Left cardiac atrium (tissue), 4 donors: ENCODE measurements at places on chromosomes 4 and X.

- DNase-seq, result no peak
Observed at GRCh38 chr4:78774417-78774816, 1.7 kb upstream of the BMP2K start.

- no peak for DNase-seq
Observed at GRCh38 chr4:189765301-189765700, 175.4 kb upstream of the FRG1 start.

DNA sequence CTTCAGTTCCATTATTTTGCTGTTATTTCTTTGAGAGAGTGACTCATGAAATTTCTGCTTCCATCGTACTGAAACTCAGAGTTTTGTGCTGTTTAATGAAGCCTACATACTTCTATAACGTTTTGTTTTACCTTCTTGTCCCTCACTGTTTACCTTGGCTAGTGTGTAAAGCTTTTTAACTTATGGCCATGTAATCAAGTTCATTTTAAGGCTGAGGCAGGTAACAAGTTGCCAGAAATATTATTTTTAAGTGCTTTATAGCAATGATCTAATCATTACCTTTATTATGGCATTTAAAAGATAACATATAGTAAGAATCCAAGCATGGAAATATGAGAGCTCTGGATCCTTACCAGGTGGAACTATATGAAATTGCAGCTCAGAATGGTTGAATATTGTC lies 102.3 kb upstream of the FAT1 start:
- no peak for DNase-seq

GRCh38 chr4:4349867-4350266 lies 37.0 kb upstream of the NSG1 start:
- no peak for DNase-seq

GRCh38 chr4:120777459-120777858 lies 145.1 kb downstream of the PRDM5 start:
- DNase-seq, result no peak

DNA sequence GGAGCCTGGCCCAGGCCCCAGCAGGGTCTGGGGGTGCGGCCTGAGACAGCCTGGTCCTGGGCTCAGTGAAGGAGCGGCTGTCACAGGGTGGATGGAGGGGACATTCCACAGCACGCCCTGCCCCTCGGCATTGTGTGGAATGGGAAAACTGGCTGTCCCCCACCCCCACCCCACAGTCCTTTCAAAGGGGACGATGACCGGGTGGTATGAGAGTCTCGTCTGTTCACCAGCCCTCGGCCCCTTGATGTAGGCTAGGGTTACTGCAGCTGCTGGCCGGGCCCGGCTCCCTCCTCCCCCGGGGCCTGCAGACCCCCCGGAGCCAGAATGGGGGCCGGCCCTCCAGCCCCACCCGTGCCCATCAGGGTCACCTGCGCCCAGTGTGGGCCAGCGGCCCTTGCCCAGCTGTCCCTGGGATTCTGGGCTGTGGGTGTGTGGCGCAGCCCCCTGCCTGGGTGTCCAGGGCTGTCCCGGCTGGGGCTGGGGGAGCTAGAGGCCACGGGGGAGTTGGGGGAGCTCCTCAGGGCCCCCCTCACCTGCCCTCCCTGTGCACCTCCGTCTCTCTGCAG lies 11.7 kb downstream of the FGFRL1 start:
- no peak for DNase-seq
